ENCODE measurements at places on chromosomes 3 and 15. TPM values are rescaled to one million over a fixed set of nuclear protein-coding genes. Genes with fewer than 3 reads are reported as not detected.

ABI3BP gene
- 44.4 TPM for total RNA-seq

CD200R1L gene
- not detected for total RNA-seq

IQCF5 gene
- total RNA-seq = not detected

CCR3 gene
- total RNA-seq = not detected

KNG1 gene
- total RNA-seq = not detected

KCNAB1 gene
- total RNA-seq = 0.33 TPM

CCR2 gene
- not detected for total RNA-seq

ILDR1 gene
- total RNA-seq = not detected

ALS2CL gene
- 8.8 TPM for total RNA-seq

IMPG2 gene
- total RNA-seq = 0.98 TPM

HIGD2B gene
- not detected for total RNA-seq

CPN2 gene
- not detected for total RNA-seq

FBXL2 gene
- total RNA-seq = 30.7 TPM

IQCF2 gene
- total RNA-seq = not detected

PRC1 gene
- total RNA-seq = 121 TPM

CEMIP gene
- total RNA-seq = 0.19 TPM

GOLGA6L24 gene
- not detected for total RNA-seq

FYTTD1 gene
- 44.1 TPM for total RNA-seq

GOLGA6B gene
- total RNA-seq = not detected

TNFSF10 gene
- total RNA-seq = 36.4 TPM

NANOGP8 gene
- 0.38 TPM for total RNA-seq

ZNF639 gene
- 51.9 TPM for total RNA-seq

GHSR gene
- total RNA-seq = not detected

TPRG1 gene
- total RNA-seq = 0.98 TPM

OR5K4 gene
- not detected for total RNA-seq

TRPC1 gene
- 10.1 TPM for total RNA-seq

LEKR1 gene
- 0.33 TPM for total RNA-seq

TWF2 gene
- total RNA-seq = 184 TPM

ITPKA gene
- total RNA-seq = 1.6 TPM

CCDC71 gene
- total RNA-seq = 31.0 TPM

CCDC39 gene
- not detected for total RNA-seq

TRH gene
- total RNA-seq = not detected

P2RY14 gene
- not detected for total RNA-seq

CLRN1 gene
- total RNA-seq = not detected

ZBTB47 gene
- total RNA-seq = 22.9 TPM

CCR5 gene
- total RNA-seq = not detected

OR4M2 gene
- total RNA-seq = not detected

GTF2A2 gene
- total RNA-seq = 56.8 TPM

CFAP91 gene
- total RNA-seq = 0.33 TPM

ANKUB1 gene
- not detected for total RNA-seq

ZDHHC23 gene
- 6.3 TPM for total RNA-seq

HRG gene
- total RNA-seq = not detected

AMIGO3 gene
- 0.98 TPM for total RNA-seq

DAZL gene
- not detected for total RNA-seq

NR2E3 gene
- 0.19 TPM for total RNA-seq

SUSD5 gene
- total RNA-seq = 4.3 TPM

TMC3 gene
- not detected for total RNA-seq

All from vein endothelial cell (primary cell).